IPS DF 6.9 (cell line): ENCODE measurements at places on chromosomes 1 and 21.

DNA sequence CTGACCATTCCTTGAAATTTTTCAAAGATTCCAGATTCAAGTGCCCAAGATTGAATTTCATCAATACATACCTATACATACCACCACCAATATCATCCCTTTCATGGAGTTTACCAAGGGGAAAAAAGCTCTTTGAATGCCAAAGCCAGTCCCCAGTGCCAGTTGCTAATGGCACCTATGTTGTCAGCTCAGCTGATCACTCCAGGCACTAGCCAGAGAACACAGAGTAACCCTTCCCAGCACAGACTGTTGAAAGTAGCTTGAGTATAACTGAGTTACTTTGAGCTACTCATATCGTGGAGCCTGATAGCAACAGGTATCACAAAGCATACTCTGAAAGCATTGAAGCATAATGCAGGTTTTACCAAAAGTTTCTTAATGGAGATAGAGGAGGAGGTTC lies 133.9 kb upstream of the NFIA start:
- DNase-seq = no peak

DNA sequence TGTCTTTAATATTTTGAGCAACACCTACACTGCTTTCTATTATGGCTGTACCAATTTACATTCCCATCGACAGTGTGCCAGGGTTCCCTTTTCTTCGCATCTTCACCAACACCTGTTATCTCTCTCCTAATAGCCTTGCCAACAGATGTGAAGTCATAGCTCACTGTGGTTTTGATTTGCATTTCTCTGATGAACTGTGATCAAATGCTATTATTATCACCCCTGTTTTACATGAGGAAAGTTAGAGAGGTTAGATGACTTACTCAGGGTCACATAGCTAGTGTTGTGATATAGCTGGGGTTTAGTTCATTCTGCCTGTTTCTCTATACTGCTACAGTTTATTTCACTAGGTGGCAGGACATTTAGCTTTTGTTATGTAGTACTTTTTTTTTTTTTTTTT lies 204.1 kb downstream of the FMN2 start:
- no peak for DNase-seq

DNA sequence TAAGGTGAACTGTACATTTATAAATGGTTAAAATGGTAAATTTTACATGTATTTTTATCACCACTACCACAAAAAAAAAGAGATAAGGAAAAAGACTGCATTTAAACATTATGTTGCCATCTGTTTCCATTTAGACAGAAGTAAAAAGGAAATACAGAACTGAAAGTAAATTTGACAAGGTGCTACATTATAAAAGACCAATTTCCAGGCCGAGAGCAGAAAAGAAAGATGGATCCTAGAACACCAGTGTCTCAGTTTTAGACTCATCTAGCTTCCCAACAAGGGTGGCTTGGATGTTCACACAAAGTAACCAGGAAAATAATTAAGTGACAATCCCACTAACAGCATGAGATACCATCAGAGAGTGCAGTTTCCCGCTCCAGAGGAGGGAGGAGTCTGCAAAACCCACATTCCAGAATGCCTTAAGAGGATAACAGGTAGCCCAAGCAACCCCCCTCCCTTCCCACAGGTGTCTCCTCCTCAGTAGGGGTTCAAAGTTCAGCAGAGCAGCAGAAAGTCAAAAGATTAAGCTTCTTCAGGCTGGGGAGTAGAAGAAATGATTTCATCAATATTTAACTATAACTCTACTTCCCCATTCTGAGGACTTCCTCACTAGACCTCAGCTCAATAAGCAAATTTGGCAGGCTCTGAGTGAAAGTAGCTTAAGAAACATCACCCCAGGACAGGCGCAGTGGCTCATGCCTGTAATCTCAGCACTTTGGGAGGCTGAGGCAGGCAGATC lies 11.8 kb downstream of the TPM3 start:
- no peak for DNase-seq

- DNase-seq = no peak
Measured at GRCh38 chr1:197302775-197303174, 34.7 kb downstream of the CRB1 start.

- DNase-seq = no peak
Measured at GRCh38 chr1:50531027-50531426, 107.8 kb upstream of the DMRTA2 start.

GRCh38 chr1:27298632-27299384 lies 23.2 kb upstream of the TMEM222 start:
- DNase-seq = no peak

DNA sequence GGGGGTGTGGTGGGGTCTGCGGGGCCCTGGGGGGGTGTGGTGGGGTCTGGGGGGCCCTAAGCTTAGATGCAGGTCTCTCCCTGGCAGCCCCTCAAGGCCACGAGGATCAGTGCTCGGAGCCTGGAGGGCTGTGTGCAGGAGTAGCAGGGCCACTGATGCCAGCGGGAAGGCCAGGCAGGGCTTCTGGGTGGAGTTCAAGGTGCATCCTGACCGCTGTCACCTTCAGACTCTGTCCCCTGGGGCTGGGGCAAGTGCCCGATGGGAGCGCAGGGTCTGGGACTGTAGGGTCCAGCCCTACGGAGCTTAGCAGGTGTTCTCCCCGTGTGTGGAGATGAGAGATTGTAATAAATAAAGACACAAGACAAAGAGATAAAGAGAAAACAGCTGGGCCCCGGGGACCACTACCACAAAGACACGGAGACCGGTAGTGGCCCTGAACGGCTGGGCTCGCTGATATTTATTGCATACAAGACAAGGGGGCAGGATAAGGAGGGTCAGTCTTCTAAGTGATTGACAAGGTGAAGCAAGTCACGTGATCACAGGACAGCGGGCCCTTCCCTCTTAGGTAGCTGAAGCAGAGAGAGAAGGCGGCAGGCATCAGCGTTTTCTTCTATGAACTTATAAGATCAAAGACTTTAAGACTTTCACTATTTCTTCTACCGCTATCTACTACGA lies 8.7 kb downstream of the RNF223 start:
- no peak for DNase-seq

DNA sequence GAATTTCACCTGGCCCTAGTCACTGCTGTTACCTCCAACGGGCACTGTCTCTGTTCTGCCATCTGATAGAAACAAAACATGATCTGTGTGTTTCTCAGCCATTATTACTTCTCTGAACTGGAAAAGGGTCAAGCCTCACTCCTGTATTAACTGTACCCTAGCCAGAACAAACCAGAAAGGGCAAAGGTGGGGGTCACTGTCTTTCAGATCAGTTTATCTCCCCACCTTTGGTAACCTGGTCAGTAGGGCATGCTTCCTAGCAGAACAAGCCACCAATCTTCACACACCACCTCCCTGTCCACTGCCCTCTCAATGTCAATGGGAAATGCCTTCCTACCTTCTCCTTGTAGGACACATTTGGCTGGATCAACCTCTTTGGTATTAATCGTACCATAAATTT lies 3.9 kb downstream of the TRIM45 start:
- no peak for DNase-seq

DNA sequence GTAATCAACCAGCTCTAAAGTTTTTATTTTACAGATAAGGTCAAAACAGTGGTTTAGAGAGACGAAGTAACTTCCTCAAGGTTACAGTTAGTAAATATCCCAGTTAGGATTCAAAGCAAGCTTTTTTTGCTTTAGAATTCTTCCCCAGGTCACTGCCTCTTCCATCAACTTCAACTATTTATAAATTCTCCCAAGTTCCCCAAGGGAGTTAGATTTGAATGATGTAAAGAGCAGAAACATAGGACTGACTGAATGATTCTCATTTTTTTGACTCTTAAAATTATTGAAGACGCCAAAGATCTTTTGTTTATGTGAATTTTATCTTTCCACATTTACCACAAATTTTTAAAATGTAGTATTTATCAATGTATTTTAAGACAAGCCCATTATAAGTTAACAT lies 4.1 kb downstream of the POGZ start:
- DNase-seq = no peak

GRCh38 chr1:53326598-53327181 lies 1.2 kb downstream of the LRP8 start:
- DNase-seq = no peak

DNA sequence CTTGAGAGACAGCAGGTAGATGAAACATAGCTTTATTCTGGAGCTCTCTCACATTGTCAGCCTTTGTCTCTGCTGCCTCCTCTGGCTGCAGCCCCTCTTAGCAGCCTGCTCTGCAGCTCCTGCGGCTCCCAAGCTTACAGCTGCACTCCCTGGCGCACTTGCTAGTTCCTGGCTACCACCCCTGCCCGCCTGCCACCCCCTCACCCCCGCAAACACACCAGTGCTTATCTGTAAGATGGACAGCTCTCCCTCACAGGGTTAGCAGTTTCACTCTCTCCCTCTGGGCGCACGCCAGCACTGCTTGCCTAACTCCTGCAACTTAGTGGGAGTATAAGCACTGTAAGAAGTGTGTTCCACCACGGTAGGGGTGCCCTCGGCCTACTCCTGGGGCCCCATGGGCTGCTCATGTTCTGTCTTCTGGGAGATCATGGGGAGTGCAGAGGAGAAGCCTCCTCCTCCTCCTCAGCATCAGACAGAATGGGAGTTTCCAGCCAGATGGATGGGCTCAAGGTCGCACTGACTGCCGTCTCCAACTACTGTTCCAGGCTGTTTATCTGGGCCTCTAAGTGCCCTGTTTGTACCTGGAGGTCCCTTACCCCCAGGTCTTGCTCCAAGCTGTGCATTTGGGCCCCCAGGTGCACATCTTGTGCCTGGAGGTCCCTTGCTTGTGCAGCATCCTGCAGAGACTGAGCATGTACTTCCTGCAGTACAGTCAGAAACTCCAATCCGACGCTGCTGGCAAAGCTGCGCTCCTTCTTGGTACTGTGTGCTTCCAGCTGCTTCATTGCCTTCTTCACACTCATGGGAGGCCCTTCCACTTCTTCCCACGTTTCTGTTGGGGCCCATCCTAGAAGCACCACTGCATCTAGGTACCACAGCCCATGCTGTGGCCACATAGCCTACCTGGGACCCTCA lies 1388.1 kb downstream of the AMY1C start:
- peak; percentile 33 for DNase-seq
